NCI-H1417 (cell line): ENCODE measurements at places on chromosomes 11 and 22.

GRCh38 chr11:108858622-108859021 is 193.8 kb downstream of the DDX10 start:
- no peak for DNase-seq

DNA sequence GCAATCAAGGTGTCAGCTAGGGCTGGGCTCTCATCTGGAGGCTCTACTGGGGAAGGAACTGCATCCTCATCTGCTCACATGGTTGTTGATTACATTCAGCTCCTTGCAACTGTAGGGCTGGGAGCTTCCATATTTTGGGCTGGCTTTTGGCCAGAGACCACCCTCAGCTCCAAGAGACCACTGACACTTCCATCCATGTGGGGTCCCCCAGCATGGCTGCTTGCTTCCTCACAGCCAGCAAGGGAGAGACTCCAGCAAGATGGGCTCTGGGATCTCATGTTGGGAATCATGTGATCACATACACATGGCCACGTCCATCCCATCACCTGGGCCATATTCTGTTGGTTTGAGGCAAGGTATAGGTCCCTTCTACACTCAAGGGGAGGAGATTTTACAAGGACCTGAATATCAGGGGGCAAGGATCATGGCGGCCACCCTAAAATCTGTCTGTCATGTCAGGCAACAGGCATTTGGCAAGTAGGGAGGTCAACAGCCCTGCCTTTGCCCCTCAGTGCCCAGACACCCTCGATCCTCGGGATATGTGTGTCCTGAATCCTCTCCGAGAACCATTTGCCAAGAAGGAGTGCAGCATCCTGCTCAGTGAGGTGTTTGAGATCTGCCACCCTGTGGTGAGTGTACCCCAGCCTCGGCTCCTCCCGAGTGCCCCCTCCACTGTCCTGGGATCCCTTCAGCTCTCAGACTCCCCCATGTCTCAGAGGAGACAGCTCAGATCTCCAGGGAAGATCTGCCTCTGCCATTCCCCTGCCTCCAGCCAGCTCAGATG is 48.7 kb downstream of the OTOG start:
- DNase-seq = no peak

GRCh38 chr22:19525116-19525660 is 978 bp upstream of the CLDN5 start:
- no peak for DNase-seq

DNA sequence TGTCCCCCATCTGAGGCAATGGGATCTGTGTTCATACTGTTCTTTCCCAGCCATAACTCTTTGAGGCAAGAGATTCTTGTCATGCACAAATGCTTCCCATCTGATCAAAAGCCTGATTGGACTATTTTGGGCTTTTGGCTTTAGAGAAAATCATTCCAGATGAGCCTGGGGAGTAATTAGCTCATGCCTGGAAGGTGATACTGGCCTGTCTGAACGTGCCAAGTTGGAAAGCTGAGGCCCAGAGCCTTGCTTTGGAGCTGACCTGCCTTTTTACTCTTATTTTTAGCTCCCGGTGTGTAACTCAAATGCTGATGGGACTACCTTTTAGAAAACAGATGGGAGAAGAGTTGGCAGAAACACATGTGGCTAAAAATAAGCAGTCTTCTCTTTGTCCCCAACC is 105.0 kb downstream of the DBX1 start:
- DNase-seq = no peak

- DNase-seq = no peak
These were observed 76.8 kb upstream of the BIRC3 start for GRCh38 chr11:102240502-102240901.

GRCh38 chr11:67577951-67578350 is 5.7 kb upstream of the GSTP1 start:
- DNase-seq = no peak

- DNase-seq = no peak
These were observed 38.1 kb upstream of the KCNQ1OT1 start for GRCh38 chr11:2737866-2738265.

DNA sequence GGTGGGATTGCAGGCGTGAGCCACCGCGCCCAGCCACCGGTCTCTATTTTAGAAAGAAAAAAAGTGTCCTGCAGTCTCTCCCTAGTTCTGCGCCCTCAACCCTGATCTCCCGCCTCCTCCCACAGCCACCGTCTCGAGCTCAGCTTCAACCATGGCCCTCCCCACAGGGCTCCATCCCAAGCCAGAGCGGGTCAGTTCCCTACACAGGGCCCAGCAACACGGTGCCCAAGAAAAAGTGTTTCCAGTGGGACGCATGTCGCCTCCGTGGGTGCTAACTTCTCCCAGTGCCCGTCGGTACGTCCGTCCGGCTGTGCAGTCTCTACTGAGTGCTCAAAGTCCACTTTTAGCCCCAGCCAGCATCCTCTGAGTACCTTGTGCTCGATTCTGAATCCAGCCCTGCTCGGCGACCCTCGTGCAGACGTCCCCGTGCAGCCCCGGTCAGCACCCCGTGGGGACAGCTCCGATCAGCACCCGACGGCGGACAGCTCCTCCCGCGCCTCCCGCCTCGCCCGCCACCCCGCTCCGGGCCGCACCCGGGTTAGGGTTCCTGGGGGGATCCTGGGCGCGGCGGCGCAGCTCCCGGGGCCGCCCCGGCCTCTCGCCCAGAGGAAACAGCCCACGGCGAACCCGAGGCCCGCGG is 657 bp upstream of the MAPK8IP2 start:
- DNase-seq = peak; percentile 50

GRCh38 chr11:92626624-92627023 is 342.8 kb upstream of the MTNR1B start:
- no peak for DNase-seq

- no peak for DNase-seq
These were observed 644 bp downstream of the YPEL4 start for GRCh38 chr11:57648801-57649735.

DNA sequence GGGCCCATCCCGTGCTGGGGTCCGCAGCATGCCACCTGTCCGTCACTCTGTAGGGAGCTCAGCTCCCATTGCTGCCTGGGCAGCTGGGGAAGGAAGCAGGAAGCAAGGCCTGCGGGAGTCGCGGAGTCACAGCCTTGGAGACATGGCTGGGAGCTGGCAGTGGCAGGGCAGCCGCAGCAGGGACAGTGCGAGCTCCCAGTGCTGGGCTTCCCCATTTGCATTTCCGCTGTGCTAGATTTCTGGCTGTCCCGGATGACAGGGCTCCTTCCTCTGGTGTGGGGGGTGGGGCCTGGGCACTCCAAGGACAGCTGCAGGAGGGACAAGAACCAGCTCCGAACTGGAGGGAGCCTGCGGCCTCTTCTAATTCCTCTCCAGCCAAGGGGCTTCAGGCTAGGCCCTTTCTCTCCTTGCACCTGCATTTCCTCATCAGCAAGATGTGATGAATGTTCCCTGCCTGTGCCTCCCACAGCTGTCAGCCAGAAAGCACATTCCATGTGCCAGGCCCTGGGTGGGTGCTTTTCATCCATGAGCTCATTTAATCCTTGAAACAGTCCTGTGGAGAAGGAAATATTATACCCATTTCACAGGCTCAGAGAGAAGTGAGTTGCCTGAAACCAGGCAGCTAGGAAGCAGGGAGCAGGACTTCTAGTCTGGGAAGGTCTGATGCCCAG is 48.0 kb downstream of the MYO7A start:
- no peak for DNase-seq

DNA sequence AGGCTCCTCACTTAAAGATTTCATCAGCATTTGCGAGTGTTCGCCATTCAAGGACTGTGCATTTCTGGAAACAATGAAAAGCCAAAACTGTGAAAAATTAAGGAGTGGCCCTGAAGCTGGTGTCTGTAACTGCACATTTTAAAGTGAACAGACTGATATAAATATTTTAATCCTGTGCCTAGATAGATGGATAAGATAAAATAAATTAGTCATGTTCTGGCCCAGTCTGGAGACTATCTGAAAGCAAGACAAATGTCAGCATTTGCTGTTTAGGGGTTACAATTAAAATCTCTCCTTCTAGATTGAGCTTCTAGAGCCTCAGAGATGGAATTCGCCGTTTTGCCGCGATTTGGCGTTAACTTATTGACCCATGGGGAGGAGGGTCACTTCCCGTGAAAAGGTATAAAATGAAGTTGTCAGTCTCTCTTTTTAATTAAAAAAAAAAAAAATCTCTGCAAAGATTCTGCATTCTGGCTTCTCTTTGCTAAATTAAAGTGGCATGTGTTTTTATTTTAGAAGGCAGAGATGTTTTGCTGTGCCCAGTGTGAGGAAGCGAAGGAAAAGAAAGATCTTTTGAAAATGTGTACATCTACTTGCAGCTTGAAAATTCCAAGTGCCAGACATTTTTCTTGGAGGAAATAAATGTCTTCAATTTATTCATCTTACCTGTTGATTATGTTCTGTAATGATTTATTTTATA is 79.7 kb upstream of the WNT7B start:
- DNase-seq = no peak

DNA sequence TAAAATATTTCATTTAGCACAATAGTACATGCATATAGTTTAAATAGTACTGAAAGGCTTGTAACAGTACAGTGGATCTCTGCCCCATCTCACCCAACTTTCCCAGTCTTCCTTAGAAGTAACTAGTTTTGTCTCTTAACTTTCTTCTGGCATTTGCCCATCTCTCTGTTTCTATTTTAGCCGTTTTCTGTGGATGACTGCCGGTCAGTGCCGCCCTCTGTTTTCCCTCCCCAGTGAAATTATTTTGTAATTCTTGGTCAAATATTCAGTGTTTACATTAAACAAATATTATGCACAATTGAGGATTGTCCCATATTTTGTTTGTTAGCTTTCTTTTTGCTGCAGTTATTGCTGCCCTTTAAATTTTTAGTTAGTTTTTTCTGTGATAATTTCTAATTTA is 8.3 kb downstream of the PDHX start:
- DNase-seq = no peak

- no peak for DNase-seq
These were observed 196.4 kb upstream of the PITPNB start for GRCh38 chr22:28115426-28115825.

DNA sequence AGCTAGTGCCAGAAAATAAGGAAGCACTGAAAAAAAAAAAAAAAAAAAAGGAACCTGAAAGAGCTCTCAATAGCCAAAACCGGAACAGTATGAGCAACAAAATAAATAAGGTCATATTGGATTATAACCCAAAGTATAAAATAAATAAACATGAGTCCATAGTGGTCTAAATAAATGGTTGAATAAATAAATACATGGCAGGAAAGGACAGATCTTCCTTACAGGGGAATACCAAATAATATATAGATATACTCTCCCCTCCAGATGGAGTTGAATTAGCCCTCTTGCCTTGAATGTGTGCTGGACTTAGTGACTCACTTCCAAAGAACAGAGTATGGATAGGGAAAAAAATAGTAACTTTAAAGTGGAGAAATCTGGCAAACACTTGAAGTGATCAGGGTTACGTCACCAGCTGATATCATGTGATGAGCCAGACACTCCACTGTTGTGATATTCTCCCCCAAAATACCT is 14.3 kb upstream of the ARRB1 start:
- DNase-seq = no peak

GRCh38 chr11:68854273-68854958 is 12.7 kb upstream of the CPT1A start:
- DNase-seq = no peak

DNA sequence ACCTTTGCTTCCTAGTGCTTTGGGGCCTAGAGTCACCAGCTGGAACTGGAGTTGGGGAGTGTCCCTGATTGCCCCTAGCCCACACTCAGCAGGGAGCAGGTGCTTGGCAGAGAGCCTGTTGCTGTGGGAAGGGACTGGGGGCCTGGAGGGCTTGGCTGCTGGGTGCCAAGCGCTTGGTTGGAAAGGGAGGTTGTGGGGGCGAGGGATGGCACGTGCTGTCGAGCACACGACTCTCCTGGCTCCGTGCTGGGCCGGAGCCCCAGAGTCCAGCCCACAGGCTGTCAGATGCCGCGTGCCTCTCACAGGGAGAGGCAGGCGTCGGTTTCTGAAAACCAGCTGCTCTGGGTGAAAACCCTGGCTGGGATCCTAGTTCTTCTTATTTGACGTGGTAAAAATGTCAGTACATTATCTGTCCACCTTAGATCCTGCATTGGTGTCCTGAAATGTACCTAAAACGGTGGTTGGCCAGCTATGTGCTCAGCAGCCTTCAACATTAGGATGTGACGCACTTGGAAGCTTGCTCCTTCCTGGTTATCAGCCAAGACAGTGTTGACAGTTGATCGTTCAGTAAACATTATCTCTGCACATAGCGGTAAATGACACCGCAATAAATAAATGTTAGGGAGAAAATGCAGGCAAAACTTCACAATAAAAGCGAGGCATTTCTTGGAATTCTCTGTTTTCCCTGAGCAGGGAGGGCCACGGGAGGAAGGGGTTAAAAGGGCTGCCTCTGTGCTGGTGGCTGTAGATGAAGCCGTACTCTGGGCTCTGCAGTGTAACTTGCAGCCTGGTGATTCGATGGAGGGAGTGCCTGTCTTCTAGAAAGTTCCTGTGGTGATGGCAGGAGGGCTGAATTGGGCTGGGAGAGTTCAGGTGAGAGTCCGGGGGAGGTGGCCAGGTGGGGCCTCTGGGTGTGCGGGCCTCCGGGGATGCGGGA is 29.2 kb downstream of the GRAMD4 start:
- peak; percentile 61 for DNase-seq

DNA sequence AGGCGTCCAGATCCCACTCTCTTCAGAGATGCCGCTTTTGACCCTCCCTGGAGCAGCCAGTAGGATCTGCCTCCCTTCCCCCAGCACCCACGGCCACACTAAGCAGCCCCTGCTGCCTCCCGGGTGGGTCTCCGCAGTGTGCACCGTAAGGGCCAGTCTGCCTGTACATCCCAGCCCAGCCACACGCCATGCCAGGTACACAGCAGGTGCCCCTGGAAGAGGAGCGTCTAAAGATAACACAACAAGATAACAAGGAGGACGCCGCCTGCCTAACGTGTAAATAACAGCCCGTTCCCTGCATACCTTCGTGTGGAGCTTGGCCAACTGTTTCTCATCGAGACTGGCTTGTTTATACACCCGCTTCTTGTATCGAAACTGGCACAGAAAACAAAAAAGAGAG is 139.4 kb downstream of the SHANK2 start:
- DNase-seq = no peak

- DNase-seq = peak; percentile 42
These were observed 2.4 kb upstream of the PPFIBP2 start for GRCh38 chr11:7511401-7511800.

GRCh38 chr11:35623621-35624168 is 5.4 kb downstream of the FJX1 start:
- no peak for DNase-seq

DNA sequence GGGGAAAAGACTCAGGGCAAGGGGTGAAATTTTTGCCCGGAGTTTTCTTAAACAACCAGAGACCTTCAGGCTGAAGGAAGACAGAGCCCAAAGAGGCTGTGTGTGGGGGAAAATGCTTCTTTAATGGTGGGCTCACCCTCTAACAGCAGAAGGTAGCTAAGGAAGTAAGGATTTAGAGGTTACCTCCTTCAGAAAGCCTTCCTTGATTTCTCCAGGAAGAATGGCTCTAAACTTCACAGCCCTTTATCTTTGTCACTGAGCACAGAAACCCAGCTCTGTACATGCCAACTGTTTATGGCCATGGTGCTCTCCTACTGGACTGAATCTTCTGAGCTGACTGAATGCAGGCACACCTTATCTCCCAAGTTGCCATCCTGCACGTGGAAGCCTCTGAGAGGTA is 196.0 kb downstream of the TENM4 start:
- DNase-seq = no peak
